ENCODE measurements at places on chromosomes 13 and 19.

- no peak for DNase-seq
These were observed 33.0 kb downstream of the ACTL9 start for GRCh38 chr19:8665468-8666213.

DNA sequence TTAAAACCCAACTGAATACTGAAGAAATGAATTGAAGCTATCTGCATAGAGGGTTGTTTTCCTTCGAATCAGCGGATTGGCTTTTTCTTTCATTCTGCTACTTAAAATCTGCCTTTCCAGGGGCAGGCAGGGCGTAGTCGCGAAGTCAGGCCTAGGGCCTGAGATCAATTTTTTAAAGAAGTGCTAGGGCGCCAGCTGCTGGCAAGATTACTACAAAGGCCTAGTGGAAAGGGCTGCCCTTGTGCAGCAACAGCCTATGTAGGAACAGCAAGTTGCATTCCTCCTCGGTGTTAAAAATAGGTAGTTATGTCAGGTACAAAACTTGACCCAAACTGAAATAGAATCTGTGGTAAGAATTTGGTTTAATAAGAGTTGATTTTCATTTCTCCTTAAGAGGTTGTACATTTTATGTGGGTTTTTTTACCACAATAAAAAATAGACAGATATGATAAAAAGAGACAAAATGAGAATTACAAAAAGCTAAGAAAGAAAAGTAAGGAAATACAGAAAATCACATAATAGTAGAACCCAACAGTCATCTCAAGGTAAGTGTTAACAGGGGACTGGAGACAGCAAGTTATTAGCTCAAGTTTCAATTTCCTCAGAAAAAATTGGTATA is 9.5 kb upstream of the URAD start:
- DNase-seq: no peak

GRCh38 chr19:35357867-35358573 is at the start of gene FFAR3:
FFAR3 (plus strand) TSS chr19:35358460; CDS start chr19:35358891, 431 bp downstream.
- no peak for DNase-seq

DNA sequence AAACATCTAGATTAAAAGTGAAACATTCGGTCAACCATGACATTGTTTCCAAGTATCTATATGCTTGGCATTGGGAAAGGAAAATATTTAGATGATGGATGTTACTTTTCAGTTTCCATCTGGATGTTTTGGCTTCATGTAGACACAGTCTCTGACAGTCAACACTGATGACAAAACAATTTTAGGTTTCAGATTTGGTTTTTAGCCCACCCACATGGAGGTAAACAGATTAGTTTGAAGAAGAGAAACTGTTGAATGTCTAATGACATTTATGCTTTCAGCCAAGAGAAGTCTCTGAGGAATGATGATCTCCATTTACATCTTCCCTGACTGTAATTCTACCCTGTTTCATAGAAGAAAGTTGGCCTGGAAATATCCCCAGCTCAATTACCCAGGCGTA is 379.1 kb downstream of the SLITRK6 start:
- DNase-seq: no peak

DNA sequence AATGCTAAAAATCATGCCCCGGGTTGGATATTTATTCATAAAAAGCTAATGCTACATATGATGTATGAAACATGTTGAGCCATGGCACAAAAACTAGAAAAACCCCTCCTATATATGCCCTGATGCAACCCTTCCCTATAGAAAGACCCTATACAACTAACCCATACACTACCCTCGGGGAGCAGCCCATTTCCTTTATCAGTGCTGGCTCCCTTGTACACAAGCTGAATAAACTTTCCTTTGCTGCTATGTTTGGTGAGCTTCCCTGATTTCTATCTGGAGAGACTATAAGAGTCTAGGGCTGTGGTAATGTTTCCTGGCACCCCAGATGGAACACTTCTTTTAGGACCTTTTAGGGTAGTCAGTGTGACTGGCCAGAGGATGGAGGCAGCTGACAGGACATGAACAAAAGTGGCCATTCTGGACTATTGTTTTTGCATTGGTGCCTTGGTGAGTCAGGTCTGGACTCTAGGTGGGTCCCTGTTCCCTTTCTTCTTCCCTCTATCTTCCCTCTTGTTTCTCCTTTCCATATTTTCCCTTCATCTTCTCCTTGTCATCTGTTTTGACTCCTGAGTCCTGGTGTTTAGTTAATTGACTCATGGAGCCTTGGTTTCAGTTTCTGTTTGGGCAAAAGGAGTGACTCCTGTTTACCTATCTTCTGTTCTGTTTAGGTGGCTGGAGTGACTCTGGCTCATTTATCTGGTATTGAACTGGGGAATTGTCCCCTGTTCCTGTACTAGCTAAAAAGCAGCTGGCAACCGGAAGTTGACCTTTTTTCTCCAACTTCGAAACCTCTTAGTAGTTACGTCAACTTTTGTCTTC is 1321.8 kb upstream of the PCDH9 start:
- DNase-seq: no peak

- DNase-seq: no peak
These were observed 32.5 kb downstream of the FGF14 start for GRCh38 chr13:102369302-102369701.

DNA sequence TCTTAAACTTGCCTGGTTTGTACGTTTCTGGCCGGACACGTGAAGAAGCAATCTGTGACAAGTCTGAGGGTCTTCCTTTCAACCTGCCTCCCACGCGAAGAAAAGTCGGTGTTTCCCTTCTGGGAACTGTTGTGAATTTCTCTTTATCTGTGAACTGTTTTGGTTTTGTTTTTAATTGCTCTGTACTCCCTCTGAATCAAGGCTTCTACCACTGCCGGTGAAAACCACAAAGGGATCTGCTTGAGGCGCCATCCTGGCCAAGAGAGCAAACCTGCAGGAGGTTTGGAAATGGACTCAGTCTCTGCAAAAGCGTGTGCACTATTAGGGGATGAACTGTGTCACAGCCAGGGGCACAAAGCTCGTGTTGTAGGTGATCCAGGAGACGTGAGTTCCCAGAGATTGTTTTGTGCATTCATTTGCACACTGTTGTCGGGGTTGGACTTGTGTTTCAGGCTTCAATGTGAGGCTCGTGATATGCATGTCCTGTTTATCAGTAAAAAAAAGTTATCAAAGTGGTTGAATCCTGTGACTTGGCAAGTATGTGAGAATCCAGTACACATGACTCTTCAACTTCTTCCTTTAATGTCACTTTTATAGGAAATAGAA is 9.7 kb downstream of the SIGLEC8 start:
- no peak for DNase-seq

DNA sequence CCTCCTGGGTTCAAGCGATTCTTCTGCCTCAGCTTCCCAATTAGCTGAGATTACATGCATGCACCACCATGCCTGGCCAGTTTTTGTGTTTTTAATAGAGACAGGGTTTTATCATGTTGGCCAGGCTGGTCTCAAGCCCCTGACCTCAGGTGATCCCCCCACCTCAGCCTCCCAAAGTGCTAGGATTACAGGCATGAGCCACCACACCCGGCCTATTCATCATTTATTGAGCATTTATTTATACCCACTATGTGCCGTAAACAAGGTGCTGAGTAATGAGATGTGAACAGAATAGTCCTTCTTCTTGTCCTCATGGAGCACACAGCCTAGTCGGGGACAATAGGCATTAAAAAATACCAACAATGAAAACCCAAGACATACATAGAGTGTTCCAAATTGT is 25.6 kb downstream of the ACTN4 start:
- no peak for DNase-seq

DNA sequence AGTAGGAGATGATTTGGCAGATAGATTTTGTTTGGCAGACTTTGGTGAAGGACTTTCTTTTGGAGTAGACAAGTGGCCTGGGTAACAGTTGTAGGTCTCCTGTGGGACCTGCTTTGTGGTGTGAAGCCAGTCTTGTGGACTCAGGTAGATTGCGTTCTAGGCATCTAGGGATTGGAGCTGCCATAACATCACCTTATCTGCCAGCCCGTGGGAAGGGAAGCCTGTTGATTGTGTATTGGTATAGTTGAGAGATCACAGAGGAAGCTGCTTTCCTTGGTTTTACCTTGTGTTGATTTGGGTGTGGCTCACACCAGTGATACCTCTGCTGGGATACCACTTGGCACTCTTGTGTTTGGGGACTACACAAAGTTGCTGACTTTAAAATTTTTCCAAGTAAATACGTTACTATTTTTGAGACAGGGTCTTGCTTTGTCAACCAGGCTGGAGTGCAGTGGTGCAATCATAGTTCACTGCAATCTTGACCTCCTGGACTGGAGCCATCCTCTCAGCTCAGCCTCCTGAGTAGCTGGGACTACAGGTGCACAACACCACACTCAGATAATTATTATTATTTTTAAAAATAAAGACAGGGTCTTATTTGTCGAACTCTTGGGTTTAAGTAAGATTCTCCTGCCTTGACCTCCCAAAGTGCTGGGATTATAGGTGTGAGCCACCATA is 7.8 kb downstream of the HNRNPM start:
- DNase-seq: no peak

DNA sequence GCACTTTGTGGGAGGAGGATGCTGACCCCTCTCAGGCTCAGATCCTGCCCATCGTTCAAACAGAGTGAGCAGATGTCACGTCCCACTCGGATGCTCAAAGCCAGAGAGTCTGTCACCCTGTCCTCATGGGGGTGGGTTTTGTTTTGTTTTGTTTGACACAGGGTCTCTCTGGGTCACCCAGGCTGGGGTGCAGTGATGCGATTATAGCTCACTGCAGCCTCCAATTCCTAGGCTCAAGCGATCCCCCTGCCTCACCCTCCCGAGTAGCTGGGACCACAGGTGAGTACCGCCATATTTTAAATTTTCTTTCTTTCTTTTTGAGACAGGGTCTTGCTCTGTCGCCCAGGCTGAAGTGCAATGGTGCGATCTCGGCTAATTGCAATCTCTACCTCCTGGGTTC is 4.0 kb downstream of the ADGRE2 start:
- DNase-seq: no peak

DNA sequence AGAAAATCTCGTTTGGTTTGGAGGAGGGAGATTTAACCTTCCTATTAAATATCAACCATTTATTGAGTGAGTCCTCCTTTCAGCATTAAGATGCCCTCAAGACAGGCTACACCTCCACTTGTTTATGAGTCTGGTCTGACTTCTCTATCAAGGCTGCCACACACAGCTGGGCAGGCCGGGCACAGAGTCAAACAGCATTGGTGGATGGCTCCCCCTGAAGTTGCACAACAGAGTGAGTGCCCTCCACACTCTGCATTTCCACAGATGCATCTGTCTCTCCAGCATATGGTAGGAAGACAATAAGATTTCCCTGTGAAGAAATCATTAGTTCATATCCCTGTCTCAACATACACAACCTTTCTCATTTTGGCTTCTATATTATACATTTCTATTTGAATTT is 31.4 kb downstream of the PHF11 start:
- DNase-seq: no peak

- DNase-seq: no peak
These were observed 23.2 kb upstream of the TTYH1 start for GRCh38 chr19:54392105-54392504.

Data from stimulated activated CD4-positive, alpha-beta T cell treated with anti-CD3 and anti-CD28 coated beads, Interleukin-15, amount 100 ng/mL, for 1 hour (primary cell).